ENCODE measurements at places on chromosomes 3 and 15.

DNA sequence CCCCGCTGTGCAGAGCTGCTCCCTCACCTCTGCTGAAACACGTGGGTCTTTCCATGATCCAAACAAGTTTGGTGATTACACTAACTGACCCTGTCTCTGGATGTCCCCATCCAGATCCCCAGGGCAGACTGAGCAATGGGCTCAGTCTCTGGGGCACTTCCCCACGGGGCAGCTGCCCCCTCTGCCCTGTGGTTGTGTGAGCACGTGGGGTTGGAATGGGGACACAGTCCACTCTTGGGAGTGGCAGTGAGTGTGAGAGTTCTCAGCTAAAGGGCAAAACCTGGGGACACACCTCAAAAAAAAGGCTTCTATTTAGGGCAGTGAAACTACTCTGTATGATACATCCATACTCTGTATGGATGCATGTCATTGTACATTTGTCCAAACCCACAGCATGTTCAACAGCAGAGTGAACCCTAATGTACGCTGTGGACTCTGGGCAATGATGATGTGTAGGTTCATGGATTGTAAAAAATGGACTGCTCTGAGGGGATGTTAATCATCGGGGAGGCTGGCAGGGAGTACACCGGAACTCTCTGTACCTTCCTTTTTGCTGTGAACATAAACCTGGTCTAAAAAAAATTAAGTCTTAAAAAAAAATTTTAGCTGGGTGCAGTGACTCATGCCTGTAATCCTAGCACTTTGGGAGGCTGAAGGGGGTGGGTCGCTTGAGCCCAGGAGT is 49.9 kb upstream of the BLM start:
- no peak for DNase-seq

DNA sequence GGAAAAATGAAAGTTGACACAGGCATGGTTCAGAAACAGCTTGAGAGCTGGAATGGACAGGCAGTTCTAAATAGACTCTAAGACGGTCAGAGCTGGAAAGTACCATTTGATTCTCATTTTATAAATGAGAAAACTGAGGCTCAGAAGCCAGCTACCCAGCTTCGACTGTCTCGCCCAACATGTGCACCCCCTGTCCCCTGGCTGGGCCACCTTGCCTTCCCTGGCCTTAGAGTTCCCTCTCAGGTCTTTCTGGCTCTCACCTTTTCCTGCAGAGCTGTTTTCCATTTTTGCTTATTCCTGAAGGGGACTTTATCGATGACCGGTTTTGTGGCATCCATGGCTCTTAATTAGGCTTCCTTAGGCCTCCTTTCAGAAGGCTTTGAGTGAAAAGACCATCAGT is 17.3 kb upstream of the DOCK3 start:
- DNase-seq: no peak

- no peak for DNase-seq
Observed at GRCh38 chr15:94770199-94770598, 538.8 kb downstream of the MCTP2 start.

DNA sequence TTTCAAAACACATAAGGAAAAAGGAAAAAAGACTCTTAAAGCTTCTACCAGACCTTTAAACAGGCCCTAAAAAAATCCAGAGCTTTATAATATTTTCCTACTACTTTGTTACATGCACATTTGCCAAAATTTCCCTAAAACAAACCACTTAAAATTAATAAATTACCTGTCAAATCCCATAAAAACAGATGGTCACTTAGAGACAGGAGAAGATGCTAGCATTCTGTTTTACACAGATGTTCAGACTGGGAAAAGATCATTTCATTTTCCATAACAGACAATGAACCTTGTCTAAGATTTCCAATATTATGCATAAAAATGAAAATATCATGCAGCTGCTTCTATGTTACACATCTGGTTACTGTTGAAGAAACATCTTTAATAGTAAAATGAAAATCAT is 66.6 kb downstream of the SUCLG2 start:
- no peak for DNase-seq

DNA sequence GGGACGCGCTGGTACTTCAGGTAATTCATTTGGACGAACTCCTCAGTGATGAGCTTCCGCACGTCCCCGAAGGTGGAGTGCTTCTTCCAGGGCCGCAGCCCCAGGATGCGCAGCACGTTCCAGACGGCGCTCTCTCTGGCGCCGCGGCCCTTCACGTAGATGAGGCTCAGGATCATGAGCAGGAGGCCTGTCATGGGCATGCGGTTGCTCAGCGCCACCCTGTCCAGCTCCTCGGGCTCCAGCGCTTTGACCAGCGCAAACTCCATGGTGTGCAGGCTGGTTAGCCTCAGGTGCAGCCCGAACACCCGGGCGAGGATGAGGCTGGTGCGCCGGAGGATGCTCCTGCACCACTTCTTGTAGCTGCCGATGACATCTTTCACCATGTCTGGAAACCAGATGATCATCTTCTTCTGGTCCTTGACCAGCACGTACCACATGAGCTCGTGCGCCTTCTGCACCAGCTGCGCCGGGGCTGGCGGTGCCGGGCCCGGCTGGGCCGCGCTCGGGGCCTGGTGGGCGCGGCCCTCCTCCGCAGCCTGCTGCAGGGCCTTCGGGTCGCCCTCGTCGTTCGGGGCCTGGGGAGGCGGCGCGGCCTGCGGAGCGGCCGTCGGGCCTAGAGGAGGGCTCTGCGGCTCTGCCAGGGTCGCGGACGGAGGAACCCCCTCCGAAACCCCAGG is 501 bp downstream of the NDN start:
- no peak for DNase-seq

DNA sequence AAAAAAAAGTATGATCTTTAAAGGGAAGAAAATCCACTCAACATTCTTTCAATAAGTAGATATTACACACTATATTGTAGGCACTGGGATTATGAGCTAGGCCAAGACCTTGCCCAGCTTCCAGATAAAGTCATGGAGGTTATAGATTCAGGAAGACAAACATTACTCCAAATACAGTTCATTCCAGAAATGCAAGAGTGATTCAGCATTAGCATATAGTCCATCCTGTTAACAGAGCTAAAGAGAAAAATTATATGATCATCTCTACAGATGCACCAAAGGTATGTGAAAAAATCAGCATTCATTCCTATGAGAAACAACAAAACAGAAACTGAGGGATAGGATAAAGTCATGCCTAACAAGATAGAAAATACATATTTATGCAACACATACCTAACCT is 42.1 kb upstream of the NSMCE3 start:
- DNase-seq: no peak

DNA sequence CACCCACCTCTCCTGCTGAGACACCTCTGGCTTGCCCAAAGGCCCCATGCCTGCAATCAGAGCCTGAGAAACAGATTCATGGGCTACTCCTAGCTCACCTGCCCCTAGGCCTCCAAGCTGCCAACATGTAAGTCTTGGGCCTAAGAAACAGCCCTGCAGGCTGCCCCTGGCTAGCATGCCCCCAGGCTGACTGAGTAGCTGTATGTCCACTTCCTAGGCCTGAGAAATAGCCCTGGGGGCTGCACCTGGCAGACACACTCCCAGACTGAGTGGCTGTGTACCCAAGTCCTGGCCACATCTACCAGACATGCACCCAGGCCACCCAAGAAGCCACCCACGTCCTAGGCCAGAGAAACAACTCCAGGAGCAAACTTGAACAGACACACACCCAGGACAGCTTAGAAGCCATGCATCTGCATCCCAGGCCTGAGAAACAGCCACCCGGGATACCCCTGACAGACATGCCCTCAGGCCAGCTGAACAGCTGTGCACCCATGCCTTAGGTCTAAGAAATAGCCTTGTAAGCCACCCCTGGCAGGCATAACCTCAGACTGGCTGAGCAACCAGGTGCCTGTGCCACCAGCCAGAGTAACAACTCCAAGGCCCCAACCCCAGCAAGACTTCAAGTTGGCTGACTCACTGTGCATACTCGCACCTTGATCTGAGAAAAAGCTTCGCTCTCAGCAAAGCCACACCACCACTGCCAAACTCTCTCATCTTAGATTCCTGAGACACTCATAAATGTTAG is 12.0 kb upstream of the NRG4 start:
- DNase-seq: no peak

DNA sequence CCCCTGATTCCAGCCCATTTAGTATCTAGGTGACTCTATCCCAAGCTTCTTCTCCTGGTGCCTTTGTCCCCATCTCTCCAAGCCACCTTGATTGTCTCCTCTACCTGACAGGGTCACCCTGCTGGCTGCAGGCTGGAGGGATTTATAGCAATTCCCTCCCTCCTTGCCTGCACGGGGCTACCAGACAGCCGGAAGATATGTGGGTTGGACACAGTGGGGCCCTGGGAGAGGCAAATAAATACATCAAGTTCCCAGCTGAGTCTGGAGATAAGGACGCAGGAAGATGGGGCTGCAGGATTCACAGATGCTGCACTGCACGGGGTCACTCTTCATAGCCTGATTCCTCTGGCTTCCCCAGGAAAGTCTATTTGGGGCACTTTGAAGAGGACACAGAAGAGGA is 9.3 kb upstream of the ISLR2 start:
- DNase-seq: no peak
